Osteocyte (in vitro differentiated cells): ENCODE measurements at places on chromosomes 3 and 15.

DNA sequence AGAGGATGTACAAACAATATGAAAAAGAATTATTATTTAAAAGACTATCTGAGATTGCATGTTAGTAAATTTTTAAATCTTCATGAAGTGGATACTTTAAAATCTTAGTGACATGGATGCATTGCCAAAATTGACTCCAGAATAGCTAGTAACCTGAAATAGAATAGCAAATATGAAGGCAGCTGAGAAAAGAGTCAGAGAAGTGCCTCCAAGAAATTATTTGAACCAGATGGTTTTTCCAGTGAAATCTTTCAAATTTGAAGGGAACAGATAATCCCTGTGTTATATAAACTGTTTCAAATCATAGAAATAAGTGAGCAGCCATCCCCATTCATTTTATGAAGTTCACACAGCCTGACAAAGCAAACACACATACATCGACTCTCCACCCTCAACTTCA, 29.6 kb downstream of the FSIP1 start:
- no peak for DNase-seq

DNA sequence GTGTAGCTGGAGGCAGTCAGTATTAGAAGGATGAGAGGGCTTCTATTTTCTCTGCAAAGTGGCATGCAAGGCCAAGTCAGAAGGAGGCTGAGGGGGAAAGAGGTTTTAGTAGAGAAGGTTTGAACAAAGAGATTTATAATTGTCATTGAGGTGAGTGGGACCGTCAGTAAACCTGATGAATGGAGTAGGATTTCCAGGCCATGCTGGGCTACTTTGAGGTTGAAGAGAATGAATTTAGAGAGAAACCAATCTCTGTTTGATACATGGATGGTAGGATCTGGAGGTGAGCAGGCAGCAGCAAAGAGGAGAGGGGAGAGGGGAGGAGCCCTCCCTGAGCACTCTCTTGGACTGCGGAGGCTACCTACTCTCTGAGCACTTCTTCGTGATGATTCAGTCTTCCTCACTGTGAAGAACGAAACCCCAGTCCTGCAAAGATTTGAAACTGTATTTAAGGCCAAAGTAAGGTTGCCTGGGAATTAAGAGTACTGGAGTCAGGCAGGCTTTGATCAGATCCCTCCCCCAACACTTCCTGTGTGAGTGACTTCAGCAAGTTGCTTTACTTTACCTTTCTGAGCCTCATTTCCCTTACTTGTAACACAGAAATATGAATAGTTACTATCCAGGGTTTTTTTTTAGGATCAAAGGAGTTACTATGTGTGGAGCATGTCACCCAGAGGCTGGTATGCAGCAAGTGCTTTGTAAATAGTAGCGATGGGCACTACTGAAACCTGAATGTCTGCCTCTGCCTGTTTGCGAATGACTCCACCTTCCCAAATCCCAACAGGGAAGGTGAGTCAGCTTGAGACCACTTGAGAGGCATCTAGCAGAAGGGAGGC, 75.8 kb downstream of the RPL39L start:
- no peak for DNase-seq

GRCh38 chr15:36966708-36967107, 133.6 kb downstream of the MEIS2 start:
- no peak for DNase-seq

- DNase-seq = no peak
These were observed 147.0 kb downstream of the NECTIN3 start for GRCh38 chr3:111218615-111219014.
